ENCODE measurements at places on chromosomes 3 and 15.

DNA sequence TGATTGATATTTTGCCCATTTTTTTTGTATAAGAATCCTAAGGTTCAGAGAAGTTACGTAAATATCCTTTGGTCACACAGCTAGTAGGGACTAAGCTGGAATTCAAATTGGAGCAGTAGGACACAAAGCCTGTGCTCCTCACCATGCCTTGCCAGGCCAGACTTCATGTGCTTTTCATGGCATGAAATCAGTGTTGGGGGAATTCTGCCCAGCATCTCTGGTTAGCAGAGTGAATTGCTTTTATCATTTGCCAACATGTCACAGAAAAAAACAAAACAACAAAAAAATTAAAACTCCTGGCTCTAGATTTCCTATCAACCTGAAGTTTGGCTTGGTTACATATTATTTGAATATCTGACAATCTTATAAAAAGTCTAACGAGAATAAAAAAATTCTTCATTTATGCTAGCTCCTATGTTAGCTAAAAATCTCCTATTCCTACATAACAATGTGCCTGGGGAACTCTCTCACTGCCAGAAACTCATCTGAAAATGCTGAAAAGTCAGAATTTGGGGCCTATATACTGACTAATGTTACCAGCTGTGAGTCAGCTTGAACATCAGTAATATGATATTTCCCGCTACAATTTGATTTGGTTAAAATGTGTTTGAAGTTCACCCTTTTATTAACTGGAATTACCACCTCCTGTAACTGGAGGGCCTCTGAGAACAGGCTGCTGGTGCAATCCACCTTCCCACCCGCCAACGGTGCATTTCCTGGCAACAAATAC, 141.7 kb downstream of the TIGIT start:
- no peak for DNase-seq

DNA sequence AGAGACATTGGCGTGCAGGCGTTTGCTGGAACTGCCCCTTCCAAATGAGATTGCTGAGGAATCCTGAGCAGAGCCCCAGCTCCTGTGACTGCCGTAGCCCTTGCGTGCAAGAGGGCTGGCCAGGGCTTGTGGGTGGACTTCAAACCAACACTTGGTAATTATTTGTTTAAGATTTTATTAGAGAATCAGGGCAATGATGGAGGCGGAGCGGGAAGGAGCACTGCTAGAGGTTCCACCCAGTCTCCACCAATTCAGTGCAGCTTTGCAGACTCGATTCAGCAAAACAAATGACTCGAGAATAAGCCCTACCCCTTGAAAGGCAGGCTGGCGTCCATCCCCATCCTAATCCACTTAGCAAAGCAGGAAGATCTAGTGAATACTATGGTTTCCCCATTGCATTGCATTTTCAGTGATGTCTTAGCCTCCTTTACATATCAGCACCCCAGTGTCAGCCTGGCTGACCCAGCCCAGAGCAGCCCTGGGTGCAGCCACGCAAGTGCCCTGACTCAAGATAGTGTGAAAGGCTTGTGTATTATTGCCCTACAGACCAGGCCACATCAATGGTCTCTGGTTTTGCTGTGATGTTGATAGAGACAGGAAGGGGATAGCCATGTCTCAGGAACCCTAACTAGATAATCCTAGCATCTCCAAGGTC, 26.0 kb downstream of the GLDN start:
- no peak for DNase-seq

DNA sequence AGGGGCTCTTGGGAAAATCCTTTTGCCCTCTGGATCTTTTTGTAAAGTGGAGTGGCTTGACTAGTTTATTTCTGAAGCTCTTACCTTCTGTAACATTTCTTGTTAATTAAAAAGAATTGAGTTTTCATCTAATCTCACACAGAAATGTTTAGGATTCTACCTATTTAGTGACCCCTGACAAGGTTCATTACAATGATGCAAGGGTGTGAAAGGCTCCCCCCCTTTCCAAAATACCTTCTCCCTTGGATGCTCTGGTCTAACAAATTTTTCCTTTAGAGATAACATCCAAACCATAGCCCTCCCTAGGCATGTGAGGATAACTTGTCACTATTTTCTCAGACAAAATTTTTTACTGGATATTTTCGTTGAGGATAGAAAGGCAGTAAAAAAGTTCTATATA, 223.9 kb downstream of the THRB start:
- DNase-seq: no peak

DNA sequence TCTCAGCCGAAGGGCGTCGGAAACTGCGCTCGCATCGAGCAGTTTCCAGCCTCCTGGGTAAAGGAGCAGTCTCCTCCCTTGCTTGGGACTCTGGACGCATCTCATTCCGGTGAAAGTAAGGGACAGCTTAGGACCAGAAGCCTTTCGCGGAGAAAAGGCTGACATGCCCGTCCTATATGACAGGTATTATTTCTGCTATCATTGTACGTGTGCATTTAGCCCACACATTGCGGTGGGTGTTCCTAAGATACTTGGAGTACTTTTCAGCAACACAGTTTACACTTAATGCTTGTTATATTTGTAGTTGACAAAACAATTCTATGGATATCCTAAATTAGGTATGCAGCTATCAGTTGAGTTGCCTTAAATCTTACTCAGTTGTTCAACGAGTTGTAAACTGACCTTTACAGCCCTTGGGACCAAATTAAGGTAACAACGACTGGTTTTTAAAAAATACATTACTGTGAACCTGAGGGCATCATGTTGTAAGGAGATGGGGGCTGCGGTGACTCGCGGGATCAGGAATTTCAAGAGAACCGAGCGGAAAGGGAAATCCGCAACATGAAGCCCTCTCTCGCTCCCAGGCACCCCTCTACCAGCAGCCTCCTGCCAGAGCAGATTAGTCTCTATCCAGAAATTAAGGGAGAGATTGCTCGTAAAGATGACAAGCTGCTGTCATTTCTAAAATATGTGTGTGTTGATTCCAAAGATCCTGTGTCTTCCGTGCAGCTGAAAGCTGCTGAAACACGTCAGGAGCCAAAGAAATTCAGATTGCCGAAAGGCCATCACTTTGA, 632 bp upstream of the COPS2 start:
- no peak for DNase-seq

GRCh38 chr15:98981851-98982722, 25.5 kb downstream of the PGPEP1L start:
- DNase-seq: no peak

GRCh38 chr3:134357914-134358811, 16.1 kb downstream of the AMOTL2 start:
- DNase-seq: no peak

DNA sequence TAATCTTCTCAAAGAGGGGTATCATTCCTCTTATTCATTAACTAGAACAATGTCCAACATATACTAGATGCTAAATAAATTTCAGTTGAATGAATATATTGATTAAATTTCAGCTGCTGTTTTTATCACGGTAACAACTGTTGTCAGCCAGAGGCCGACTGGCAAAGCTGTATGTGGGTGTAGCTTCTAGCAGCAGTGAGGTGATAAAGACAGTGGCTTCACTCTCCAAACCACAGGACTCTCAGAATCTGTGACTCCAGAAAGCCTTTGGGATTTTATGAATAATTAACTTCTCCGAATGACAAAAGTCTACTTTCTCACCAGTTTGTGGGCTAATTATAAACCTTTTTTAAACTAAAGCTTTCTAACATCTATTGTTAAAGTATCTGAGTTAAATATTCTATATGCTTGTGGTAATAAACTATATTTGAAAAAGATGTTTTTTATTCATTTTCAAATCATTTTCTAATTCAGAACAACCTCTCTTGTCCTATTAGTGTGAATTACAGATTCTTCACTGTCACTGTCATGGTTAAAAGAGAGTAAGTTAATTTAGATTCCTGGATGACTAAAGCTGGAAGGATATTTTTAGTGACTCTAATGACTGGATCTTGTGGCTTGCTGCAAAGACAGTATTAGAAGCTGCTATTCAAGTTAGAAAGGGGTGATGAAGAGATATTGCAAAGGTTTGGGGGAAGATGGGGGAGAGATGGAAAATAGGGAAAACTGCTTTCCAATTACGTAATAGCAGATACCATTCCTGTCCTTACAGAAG, 796.4 kb upstream of the ARPP21 start:
- DNase-seq: no peak

DNA sequence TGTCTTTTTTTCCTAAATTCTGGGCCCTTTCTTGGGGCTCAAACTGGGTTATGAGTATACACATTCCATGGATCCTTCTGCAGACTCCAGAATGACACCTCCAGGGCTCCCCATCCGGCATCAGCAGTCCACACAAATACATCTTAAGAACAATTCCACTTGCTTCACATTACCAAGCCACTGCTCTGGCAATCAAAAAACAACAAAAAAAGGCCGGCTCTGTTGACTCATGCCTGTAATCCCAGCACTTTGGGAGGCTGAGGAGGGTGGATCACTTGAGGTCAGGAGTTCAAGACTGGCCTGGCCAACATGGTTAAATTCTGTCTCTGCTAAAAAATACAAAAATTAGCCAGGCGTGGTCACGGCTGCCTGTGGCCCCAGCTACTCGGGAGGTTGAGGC, 49.9 kb upstream of the LPP start:
- DNase-seq: no peak

DNA sequence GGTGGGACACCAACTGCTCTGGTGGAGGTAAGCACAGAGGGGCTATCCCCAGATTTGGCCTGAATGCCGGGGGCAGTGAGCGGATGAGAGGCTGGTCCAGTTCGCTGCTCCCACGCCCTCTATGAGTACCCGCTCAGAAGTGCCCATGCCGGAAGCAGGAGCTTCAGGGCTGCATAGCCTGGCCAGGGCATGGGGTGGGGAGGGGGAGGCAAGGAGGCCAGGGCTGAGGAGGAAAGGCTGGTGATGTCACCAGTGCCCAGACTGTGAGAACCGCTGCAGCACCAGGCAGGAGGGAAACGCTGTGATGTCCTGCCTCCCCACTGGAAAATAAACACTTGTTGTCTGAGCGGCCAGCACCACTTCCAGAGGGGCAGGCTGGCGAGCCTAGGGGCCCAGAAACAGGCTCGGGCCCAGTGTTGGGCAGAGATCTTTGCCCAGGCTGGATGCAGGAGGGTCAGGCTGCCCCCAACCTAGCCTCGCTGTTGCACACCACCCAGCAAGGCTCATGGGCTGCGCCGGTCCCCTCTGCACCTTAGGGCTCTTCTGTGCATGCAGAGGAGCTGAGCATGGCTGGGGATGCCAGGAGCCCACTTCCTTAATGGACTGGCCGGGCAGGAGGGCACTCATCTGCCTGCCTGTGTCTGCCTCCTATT, 10.9 kb upstream of the DLL4 start:
- no peak for DNase-seq

DNA sequence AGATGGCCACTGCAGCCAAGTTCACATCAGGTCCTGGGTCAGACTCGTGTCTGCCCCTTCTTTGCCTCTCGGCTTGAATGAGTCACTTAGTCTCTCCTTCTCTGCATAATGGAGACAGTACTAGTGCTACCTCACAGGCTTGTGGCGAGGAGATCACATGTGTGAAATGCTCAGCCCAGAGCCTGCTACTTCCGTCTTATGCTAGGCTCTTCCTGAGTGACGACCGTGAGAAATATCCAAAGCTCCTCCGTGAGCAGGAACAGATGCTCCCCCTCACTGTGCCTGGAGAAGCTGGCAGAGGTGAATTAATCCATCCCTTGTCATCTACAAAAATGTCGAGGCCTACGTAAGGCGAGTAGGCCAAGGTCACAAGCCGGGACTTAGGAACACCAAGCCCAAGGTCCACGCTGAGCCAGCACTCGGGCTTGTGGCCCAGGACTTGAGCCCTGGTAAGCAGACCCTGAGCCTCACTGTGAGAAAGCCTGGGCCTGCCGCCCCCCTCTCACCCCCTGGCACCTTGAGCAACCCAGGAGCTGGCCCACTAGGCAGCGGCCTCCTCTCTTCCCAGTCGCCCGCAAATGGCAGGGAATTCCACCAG, 17.9 kb downstream of the PAK6 start:
- DNase-seq: no peak

DNA sequence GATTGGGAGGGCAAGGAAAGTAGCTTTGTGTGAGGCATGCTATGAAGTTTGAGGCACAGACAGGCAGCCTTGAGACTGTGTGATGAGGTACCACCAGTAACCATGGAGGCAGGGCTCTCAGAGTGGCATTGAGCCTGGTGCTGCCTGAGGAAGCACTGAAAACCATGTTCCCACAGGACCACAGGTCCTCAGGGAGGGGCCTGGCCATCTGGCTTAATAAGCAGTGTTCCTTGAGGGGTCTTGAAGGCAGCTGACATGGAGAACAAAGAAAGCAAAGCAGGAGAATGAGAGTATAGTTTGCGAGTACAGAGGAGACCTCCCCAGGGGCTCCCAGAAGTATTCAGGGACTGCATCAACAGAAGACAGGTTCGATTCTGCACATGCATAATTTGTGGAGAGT, 346.6 kb downstream of the EPHB1 start:
- DNase-seq: no peak

DNA sequence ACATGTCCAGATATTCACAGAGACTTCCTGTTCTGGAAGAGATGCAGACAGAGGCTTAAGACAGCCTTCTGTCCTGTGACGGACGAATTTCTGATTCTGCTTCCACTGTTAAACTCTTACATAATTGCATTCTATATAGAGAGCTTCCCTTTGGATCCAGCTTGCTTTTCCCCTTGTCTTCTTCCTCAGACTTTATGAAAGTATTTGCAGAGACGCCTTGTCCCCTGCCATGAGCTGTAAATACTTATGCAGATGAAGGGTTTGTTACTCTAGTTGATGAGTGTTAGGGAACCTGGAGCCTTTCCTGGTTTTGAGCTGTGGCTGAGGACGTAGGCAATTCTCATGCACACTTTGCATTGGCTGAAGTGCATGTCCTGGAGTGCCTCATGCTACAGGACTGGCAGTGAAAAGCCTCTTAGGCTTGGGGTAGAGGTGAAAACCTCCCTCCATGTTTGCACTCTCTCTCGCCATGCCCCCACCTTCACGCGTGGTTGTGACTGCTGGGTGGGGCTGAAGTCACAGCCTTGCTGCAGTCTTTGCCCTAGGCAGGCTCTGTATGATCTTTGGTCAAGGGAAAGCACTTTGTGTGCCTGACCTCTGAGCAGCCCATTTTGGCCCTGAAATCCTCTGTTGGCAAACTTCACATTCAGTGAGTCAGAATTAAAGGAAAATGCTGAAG, 286.6 kb downstream of the PTPRG start:
- peak; percentile 15 for DNase-seq

DNA sequence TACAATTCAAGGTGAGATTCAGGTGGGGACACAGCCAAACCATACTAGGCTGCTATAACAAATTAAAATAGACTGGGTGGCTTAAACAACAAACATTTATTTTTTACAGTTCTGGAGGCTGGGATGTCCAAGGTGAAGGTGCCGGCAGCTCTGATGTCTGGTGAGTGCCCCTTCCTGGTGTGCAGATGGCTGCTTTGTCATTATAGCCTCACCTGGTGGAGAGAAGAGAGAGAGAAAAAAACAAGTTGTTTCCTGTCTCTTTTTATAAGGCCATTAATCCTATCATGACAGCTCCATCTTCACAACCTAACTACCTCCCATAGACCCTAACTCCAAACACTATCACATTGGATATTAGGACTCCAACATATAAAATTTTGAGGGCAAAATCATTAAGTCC, 279.7 kb downstream of the ZIC1 start:
- no peak for DNase-seq

DNA sequence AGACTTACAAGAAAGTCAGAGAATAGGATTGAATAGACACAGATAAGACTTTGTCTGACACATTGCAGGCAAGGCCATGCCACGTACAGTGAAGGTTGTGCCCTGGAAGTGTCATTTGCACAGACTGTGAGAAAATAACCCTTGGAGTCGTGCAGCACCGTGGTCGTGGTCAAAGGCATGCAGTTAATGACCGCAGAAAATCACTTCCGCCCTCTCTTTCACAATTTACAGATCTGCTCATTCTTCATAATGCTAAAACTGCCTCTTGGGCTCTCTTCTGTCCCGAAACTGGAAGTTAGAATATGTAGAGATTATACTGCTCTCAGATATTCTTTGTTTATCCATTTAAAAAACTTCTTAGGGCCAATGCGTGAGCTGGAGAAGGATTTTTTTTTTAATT, 73.2 kb upstream of the CTXND1 start:
- DNase-seq: no peak
